GM23248 (cell line): ENCODE measurements at places on chromosomes 5 and 9.

- DNase-seq = peak; percentile 13
Observed at GRCh38 chr5:143213851-143214363, 189.6 kb downstream of the NR3C1 start.

DNA sequence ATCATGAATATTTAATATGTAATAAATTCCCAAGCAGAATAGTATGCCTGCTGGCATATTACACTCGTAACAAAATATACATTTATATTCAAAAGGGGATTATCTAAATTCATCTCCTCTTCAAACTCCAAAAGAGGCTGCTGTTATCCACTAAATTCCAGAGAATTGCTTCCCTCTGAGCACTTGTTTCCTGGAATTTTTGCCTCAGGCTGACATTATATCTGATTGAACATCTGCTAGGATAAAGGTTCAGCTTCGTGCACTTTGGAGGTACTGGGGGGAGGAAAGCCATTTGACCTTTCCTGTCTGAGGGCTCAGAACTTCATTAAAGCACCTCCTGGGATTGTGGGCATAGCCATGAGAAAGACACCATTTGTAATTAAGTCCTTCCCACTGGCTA is 4.3 kb upstream of the HAPLN1 start:
- DNase-seq = no peak

- no peak for DNase-seq
Observed at GRCh38 chr5:144510845-144511579, 340.3 kb downstream of the KCTD16 start.

- no peak for DNase-seq
Observed at GRCh38 chr5:163540696-163541095, 35.3 kb downstream of the MAT2B start.

- peak; percentile 92 for DNase-seq
Observed at GRCh38 chr9:113622600-113623400, 159.3 kb downstream of the RGS3 start.

- DNase-seq = peak; percentile 88
Observed at GRCh38 chr5:159510282-159510681, 180.0 kb upstream of the IL12B start.

- DNase-seq = no peak
Observed at GRCh38 chr9:16329671-16330113, 540.8 kb downstream of the BNC2 start.

- DNase-seq = no peak
Observed at GRCh38 chr9:114754581-114754980, 51.3 kb downstream of the TNFSF15 start.

GRCh38 chr9:114484215-114484853 is 20.9 kb downstream of the WHRN start:
- DNase-seq = no peak

GRCh38 chr9:27701587-27701986 is 128.3 kb upstream of the C9orf72 start:
- no peak for DNase-seq

DNA sequence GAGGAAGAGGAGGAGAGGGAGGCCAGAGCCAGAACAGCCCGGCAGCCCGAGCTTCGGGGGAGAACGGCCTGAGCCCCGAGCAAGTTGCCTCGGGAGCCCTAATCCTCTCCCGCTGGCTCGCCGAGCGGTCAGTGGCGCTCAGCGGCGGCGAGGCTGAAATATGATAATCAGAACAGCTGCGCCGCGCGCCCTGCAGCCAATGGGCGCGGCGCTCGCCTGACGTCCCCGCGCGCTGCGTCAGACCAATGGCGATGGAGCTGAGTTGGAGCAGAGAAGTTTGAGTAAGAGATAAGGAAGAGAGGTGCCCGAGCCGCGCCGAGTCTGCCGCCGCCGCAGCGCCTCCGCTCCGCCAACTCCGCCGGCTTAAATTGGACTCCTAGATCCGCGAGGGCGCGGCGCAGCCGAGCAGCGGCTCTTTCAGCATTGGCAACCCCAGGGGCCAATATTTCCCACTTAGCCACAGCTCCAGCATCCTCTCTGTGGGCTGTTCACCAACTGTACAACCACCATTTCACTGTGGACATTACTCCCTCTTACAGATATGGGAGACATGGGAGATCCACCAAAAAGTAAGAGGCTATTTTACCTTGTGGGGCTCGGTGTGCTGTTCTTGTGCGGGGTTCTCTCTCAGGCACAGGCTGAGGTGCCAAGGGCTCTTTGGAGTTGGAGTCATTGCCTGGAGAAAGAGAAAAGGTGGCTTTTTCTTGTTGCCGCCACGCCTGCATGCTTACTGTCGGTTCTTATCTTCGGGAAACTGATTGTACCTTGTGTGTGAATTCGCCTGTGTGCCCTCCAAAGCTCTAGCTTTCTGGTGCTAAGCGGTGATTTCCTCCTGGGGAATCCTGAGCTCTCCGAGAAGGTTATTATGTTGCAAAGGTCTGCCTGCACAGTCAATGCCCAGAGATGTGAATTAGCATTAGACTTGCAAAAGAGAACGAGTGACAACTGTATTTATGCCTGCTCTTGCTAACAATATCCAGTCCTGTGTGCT is at the start of gene ISL1:
TSS of gene ISL1 (plus strand) at position 318 of the 991 bp plus-strand sequence. CDS start at position 542, 224 bp downstream.
- DNase-seq = peak; percentile 74

DNA sequence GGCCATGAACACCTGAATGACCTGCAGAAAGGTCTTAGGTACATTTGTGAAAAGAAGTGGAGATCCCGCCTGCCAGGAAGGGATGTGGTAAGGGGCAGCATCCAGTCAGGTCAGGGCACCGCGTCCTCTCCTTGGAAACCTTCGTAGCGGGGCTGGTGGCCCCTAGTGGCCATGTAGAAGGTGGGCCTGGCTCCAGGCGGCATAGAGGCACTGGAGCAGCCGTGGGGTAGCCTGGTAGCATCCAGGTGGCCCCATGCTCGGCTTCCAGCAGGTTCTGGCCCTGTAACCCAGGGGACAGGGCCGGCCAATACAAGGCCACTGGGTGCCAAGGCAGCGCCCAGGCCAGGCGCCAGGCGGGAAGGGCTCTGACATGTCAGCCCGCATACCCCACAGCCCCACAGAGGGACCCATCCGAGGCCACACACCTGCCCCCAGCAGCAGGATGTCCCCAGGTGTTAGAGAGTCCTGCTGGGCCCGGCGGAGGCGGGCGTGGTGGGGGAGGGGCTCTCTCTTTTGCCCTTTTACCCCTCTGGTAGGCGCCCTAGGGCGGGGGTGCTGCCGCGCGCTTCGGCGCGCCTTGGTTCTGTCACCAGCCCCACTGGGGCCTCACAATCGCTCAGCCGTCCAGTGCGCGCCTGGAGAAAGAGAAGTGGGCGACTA is 58.3 kb upstream of the SPATA31E1 start:
- no peak for DNase-seq

- DNase-seq = peak; percentile 89
Observed at GRCh38 chr5:16467363-16468219, 2.0 kb upstream of the ZNF622 start.

GRCh38 chr5:76942581-76942980 is 10.3 kb upstream of the CRHBP start:
- DNase-seq = peak; percentile 85

DNA sequence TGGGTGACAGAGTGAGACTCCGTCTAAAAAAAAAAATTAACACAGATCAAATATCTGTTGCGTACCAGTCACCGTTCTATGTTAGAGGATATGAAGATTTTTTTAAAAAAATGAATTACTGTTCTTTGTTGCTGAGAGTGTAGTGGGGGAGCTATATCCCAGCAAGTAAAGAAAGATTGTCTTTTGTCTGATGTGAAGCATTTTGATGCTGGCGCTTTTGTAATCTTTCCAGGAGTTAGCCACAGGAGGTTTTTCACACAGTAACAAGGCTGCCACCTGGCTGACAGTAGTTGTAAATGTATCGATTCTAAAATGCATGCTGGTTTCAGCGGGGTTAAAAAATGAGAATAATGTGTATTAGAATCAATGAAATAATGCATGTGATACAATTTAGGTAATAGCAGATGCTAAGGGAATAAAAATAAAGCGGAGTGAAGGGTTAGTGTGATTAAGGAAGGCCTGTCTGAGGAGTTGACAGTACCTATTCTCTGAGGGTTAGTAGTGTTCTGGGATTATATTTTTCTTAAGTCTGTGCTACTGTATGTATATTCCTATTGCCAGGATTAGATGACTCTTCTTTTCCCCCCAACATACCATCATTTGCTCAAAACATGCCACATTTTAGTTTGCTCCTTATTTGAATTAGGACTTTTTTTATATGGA is 3.4 kb downstream of the LMNB1 start:
- DNase-seq = peak; percentile 90

GRCh38 chr9:68547417-68547816 is 6.7 kb upstream of the TMEM252 start:
- DNase-seq = no peak

GRCh38 chr5:19424506-19424905 is 563.5 kb downstream of the CDH18 start:
- DNase-seq = no peak

DNA sequence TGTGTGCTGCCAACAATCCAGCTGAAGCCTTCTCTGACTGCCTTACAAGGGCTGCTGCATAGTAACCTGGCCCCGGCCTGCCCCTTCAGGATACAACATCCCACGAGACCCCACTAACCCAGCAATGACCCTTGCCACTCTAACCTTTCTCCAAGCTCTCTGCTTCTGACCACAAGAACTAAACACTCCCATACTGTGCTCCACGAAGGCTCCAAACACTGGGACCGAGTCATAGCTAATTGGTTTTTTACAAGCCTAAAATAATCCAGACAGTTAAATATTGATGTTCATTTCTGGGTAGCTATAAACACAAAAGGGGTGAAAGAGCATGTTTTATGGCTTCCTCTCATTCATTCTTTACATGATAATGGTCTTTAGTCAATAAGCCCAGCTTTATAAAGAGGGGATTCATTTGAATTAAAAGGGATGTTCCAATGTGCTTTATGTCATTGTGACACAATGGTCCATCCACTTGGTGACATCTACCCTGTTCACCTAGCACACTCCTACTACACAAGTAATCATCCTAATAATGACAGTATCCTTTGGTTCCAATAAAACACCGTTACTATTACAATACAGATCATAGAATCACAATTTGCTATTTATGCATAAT is 16.2 kb upstream of the TLE4 start:
- DNase-seq = no peak

GRCh38 chr9:30198463-30199309 is 2185.8 kb upstream of the ACO1 start:
- no peak for DNase-seq

- peak; percentile 66 for DNase-seq
Observed at GRCh38 chr5:110414360-110414759, 312.1 kb downstream of the TMEM232 start.

GRCh38 chr5:157108976-157109375 is at the start of gene HAVCR2:
Gene HAVCR2 (minus strand): TSS chr5:157109044. CDS start chr5:157108983, 61 bp downstream.
- no peak for DNase-seq

DNA sequence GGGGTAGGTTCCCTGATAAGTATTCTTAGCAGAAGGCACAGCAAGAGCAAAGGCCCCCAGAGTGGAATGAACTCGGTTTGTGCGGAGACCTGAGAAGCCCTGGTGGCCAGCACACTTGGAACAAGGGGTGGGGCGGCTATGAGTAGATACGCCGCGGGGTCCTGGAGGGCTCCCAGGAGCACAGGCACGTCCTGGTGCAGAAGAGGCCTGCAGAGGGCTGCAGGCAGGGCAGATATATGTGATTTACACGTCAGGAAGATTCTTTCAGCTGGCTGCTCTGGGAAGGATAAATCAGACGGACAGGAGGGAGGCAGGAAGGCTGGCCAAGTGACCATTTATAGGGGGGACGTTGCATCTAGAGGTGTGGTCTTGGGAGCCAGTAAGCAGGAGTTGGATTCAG is 70.2 kb upstream of the ATG10 start:
- no peak for DNase-seq

GRCh38 chr9:37390759-37391158 is 31.7 kb upstream of the GRHPR start:
- DNase-seq = peak; percentile 10

GRCh38 chr9:135126451-135127187 is 39.2 kb downstream of the OLFM1 start:
- DNase-seq = peak; percentile 73

DNA sequence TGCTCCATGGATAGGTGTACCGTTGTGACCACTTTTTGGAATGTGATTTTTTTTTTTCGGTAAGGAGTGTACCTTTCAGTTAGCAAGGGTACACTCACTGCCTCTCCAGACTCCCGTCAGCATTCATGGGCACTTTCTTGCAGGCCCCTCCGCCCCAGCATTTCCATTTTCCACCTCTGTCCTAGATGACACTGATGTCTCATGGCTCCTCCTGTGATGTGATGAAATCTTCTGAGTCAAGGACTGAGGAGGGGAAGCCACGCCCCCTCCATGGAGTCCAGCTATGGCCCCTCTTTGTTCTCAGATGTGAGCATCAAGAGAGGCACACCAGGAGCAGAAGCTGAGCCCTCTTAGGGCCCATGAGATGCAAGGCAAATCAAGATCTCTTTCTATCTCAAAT is 61.8 kb downstream of the CTSL start:
- DNase-seq = peak; percentile 34

GRCh38 chr5:157486221-157486681 is 26.2 kb downstream of the NIPAL4 start:
- no peak for DNase-seq

GRCh38 chr5:149348518-149348917 is 3.2 kb downstream of the GRPEL2 start:
- DNase-seq = no peak

- DNase-seq = no peak
Observed at GRCh38 chr5:6720561-6720921, 7.3 kb downstream of the TENT4A start.
